ENCODE measurements at places on chromosomes 1 and 21. TPM values are rescaled to one million over a fixed set of nuclear protein-coding genes. Genes with fewer than 3 reads are reported as not detected.

- no peak for DNase-seq
Observed at GRCh38 chr1:230807561-230808280, 60.5 kb downstream of the CAPN9 start.

- DNase-seq: no peak
Observed at GRCh38 chr1:58975888-58976287, 192.0 kb upstream of the JUN start.

DNA sequence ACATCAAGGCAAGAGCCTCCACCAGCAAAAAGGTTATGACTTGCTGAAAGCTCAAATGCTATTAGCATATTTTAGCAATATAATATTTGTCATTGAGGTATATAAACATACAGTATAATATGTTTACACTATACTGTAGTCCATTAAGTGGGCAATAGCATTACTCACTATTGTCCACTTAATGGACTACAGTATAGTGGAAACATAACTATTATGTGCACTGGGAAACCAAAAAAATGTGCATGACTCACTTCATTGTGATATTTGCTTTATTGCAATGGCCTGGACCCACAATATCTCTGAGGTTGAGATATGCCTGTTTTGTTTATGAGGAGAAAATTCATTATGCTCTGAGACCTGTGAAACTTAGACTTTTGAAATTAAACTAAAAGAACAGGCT lies 300.0 kb downstream of the BARHL2 start:
- no peak for DNase-seq

- peak; percentile 12 for DNase-seq
Observed at GRCh38 chr1:47650205-47650604, 212.4 kb downstream of the FOXD2 start.

DNA sequence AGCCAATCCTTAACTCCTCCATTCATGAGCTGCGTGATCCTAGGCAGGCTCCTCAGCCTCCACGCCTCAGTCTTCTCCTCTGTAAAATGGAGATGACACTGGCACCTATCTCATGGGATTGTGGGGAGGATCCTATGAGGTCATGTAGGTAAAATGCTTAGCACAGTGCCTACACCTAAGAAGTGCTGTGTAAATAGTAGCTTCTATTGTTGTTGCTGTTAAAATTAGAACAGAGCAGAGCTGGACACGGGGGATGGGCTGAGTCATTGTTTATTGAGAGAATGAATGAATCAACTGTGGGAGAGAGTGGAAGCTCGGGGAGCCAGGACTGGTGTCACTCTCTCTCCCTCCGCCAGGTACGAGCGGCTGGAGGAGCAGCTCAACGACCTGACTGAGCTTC lies 43.0 kb downstream of the TMCC2 start:
- no peak for DNase-seq

- no peak for DNase-seq
Observed at GRCh38 chr21:44865561-44866280, 7.8 kb downstream of the PTTG1IP start.

Gene GJA5
- 1.2 TPM for total RNA-seq

Measured in testis (tissue), 5 donors.